Neural crest cell (in vitro differentiated cells): ENCODE measurements at places on chromosomes 2 and 18.

DNA sequence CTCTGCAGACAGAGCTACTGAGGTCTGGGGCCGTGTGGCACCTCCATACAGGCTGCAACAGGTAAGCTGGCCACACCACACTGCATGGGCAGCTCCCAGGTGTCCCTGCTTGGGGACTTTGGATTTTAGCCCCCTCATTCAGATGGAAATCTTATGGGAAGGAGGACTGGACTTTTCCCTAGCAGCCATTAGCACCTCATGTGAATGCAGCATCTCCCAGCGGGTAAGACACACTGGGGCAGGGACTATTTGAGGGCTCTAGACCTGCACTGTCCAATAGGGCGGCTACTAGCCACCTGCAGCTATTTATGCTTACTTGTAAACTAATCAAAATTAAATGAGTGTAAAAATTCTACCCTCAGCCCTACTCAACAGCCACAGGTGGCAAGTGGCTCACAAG, 34.2 kb upstream of the GLI2 start:
- DNase-seq: no peak

- no peak for DNase-seq
Observed at GRCh38 chr2:68878753-68879152, 7.6 kb upstream of the BMP10 start.

- no peak for DNase-seq
Observed at GRCh38 chr2:15738943-15739342, 147.3 kb downstream of the DDX1 start.

- DNase-seq: no peak
Observed at GRCh38 chr18:49500201-49500921, 13.3 kb upstream of the C18orf32 start.

DNA sequence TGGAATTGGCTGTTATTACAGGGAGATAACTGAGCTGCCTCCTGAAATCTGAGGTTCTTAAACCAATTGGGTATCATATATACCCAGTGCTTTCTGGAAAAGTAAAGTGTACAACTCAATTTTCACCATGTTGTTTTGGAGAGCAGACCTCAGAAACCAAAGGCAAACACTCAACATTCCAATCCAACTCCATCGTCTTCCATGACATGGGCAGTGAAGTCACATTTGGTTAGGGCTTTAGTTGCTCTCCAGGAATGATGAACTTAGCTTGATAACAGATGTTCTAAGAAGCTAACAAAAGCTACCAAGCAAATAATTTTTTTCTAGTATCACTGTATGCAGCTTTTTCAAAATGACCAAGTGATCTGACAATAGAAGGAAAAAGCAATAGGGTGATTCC, 107.0 kb upstream of the SLC35G4 start:
- no peak for DNase-seq

GRCh38 chr18:24878289-24878688, 417.9 kb downstream of the HRH4 start:
- peak; percentile 30 for DNase-seq

DNA sequence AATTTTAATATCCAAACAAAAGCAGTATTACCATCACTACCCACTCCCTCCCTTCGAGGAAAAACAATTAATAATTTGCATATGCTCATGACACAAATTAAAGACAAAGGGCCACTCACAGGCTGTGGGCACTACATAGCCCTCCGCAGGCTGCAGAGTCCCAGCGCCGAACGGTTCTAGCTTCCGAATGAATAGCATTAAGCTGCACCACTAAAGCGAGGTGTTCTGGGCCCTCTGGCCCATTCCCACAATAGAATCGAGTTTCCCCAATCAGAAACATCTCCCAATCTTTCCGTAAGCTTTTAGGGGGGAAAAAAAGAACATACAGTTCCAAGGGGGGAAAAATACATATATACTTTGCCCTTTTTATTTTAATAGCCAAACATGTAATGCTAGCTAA, 14.5 kb upstream of the SIX3 start:
- no peak for DNase-seq

GRCh38 chr2:226354434-226354833, 445.2 kb downstream of the IRS1 start:
- DNase-seq: no peak

GRCh38 chr18:457140-457519, 43.4 kb downstream of the COLEC12 start:
- no peak for DNase-seq

GRCh38 chr18:64399566-64399965, 250.7 kb upstream of the LINC00305 start:
- no peak for DNase-seq

DNA sequence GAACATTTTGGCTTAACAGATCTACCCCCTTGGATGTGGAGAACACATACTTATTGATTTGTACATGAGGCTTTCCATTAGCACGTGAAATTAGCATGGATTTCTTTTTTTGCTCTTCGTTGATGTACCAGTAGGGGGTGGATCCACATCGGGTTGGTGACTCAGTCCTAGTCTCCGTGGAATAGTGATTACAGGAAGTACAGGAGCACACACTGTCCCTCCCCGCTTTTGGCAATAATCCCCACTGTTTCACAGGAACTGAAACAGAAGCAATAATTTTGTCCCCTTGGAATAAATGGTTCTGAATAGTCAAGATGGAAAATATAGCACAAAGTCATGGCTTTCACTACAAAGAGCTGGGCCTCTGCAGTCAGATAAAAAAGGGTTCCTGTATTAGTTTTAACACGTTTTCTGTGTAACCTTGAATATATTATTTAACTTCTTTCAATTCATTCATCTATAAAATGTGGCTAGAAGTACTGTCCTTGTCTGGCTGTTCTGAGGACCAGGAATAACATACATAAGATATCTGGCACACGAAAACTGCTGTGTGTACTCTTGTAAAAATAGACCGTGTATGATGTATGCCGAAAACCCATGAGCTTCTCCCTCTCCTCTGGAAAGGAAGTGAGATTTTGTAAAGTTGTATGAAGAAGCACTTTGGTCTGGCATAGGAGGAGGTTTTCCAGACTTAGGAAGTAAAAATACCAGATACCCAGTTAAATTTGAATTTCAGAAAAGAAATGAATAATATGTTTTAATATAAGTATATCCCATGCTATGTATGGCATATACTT, 229.2 kb downstream of the GALR1 start:
- DNase-seq: no peak

- DNase-seq: no peak
Observed at GRCh38 chr2:206408323-206409320, 34.7 kb upstream of the ADAM23 start.

DNA sequence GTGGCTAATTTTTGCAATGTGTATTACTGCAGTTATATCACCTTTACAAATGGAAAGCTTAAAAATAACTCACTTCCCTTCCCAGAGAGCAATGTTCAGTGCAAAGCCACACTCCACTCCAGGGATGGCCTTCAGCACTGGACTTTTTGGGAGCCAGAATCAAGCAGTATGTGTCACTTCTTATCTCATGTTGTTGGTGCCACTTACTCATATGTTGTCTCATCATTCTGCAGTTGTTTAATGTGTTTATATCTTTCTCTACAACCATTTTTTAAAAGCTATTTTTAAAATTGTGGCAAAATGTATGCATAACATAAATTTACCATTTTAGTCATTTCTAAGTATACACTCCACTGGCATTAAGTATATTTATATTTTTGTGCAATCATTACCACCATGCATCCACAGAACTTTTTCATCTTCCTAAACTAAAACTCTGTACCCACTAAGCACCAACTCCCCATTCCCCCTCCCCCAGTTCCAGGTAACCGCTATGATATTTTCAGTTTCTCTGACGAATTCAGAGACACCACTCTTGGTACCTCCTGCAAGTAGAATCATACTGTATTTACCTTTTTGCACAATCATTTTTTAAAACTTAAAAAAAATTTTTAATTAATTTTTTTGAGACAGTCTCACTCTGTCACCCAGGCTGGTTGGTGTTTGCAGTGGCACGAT, 32.1 kb upstream of the CD8A start:
- no peak for DNase-seq

GRCh38 chr2:219522111-219523030, 8.1 kb downstream of the ASIC4 start:
- DNase-seq: peak; percentile 60

DNA sequence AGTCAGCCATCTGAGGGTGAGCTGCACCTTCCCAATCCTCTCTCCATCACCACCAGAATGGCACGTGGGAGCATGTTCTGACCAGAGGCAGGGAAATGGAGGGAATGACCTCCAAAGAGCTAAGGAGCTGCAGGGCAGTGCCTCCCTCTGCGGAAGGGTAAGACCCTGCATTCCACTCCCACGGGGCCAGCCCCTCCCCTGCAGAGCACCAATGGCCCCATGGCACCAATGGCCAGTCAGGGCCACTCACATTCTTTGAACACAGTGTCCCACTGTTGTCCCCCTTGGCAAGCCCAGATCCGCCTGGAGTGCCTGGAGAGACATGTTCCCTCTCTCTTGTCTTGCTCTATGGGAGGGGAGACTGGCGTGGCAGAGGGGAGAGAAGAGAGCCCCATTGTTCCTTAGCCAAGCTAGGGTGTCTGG, 164.4 kb downstream of the TNS1 start:
- peak; percentile 18 for DNase-seq

DNA sequence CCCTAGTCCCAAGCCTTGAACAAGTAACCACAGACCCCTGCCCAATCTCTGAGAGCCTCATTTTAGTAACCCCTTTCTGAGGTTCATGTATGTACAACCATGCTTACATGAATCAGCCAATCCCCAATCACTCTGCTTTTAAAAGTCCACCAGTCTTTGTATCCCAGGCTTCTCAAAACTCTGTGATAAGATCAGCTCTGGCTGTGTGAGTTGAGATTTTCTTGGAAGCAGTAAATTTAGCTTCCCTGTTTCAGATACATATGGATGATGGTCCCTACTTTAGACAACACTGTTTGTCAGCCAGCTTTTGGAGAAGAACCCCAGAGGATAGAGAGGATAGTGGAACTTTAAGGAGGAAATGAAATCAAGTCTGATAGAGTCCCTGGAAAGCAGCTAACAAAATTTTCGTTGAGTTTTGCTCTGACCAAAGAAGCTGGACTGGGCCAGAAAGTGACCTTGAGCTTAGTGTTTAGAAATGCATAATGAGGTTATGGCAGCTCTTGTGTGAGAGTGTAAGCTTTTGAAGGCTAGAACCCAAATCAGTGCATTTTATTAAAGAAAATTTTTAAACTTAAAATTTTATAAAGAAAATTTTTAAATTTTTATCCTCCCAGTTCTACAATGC, 3.7 kb downstream of the ADNP2 start:
- no peak for DNase-seq

DNA sequence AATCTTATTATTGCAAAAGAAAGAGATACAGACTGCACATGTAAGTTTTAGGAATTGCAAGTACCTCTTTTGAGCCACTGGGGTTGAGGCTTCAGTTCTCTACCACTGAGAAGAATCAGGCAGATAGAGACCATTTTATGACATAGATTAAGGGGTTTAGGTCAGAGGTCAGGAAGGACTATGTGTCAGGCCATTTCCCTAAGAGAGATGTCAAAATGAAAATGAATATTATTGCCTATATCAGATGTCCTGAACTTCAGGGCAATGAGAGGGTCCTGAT, 113.7 kb downstream of the GATA6 start:
- no peak for DNase-seq

GRCh38 chr2:216160786-216161185, 51.6 kb downstream of the XRCC5 start:
- DNase-seq: no peak

DNA sequence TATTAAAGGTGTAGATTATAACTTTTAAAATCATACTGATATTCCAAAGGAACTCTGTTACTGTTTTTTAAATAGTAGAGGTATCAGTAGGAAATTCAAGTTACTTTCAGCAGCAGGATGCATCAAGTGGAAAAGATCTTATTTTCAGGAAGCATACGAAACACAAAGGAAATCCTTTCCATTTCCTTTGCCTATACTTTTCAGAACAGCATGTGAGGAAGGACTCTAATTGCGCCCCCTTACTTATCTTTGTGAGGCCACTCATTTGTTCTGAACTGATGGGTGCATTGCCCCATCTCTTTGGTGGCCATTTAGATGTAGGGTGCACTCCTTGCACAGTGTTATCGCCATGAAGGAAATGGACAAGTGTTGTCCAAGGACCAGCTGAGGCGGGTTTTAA, 145.3 kb downstream of the BABAM2 start:
- no peak for DNase-seq

GRCh38 chr2:62408241-62408677, 97.7 kb downstream of the TMEM17 start:
- DNase-seq: no peak

DNA sequence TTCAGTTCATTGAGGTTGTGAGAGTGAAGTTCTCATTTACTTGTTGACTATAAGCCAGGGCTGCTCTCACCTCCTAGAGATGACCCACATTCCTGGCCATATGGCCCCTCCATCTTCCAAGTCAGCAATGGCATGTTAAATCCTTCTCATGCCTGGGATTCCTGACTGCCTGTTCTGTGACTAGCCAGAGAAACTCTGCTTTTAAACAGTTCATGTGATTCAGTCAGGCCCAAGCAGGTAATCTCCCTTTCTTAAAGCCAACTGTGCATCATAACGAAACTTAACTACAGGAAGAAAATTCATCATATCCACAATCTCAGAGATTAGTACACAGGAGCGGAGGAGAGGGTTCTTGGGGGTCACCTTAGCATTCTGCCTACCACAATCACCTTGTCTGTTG, 11.5 kb downstream of the DPP4 start:
- DNase-seq: no peak

DNA sequence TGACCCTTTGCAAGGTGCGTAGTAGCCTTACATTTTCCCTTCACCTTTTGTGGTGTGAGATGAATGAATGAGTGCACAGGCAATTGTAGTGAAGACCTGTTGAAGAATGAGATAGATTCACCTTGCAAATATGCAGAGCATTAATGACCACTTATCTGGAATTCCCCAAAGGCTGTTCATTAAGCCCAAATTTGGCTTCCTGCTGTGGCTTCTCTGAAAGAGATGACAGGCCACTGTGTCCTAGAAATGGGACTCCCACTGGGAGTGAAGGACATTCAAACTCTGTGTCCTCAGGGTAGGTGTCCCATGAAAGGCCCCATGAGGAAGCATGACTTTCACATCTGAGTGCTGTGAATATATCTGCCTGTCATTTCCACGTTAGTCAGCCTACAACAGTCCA, 1821.8 kb upstream of the PIK3C3 start:
- DNase-seq: no peak

DNA sequence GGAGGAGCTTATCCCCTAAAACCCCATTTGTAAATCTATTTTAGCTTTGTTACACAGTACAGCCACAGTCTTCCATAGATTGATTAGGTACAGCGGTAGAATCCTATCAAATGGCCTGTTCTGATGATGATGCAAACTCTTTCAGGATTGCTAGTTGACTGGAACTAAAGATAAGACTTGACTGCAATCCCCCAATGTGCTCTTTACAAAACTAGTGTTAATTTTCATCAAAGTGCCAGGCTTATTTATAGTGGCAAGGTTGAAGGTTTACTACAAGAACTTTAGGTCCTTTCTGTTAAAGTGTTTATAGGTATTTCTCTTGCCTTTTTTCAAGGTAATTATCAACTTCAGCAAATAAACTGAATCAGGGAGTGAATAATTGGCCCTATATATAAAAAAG, 9.0 kb upstream of the OTX1 start:
- DNase-seq: no peak

- DNase-seq: no peak
Observed at GRCh38 chr2:118520246-118520645, 327.2 kb downstream of the EN1 start.
